ENCODE measurements at places on chromosomes 3 and 15.

DNA sequence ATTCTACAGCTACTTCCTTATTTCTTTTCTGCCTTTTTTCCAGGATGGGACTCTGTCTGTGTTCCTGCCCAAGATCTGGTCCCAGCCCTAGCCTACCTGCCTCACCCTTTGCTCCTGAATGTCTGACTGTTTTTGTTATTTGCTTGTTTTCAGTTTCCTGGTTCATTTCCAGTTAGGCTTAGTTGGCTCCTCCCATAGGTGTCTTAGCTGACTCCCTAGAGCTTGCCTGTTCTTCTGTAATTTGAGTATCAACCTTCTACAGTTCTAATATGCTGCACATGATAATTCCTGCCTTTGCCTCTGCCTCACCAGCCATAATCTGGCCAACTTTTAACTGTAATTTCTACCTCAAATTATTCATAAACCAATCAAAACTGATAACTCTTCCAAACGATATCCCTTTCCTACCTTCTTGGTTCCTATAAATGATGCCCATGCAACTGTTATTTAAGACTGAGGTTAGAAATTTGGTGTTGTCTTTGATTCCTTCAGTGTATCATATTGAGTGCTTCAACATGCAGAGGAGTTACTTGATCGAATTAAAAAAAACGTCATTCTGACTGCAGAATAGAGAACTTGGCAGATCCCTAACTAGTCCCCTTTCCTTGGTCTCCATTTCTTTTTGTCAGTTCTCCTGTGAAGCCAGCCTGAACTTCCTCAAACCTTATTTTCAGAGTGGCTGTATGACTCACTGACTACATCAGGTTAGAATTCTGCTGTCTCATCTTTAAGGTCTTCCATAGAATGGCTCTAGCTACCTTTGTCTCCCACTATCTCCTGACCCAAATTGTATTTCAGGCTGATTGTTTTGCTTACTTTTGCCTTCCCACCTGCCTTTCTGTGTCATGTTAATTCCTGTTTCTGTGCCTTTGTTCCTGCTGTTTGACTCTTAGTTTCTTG, 8.4 kb downstream of the GOLM2 start:
- DNase-seq: no peak

- no peak for DNase-seq
Observed at GRCh38 chr15:33159726-33160453, 34.6 kb downstream of the FMN1 start.

- no peak for DNase-seq
Observed at GRCh38 chr3:192929146-192929545, 11.5 kb upstream of the MB21D2 start.

- no peak for DNase-seq
Observed at GRCh38 chr15:99155961-99156443, 51.1 kb downstream of the SYNM start.

All from activated CD4-positive, alpha-beta T cell treated with anti-CD3 and anti-CD28 coated beads for 4 hours (primary cell).